ENCODE measurements at places on chromosomes 2 and 18. TPM values are rescaled to one million over a fixed set of nuclear protein-coding genes. Genes with fewer than 3 reads are reported as not detected.

ALPG gene
- total RNA-seq: not detected

DNA sequence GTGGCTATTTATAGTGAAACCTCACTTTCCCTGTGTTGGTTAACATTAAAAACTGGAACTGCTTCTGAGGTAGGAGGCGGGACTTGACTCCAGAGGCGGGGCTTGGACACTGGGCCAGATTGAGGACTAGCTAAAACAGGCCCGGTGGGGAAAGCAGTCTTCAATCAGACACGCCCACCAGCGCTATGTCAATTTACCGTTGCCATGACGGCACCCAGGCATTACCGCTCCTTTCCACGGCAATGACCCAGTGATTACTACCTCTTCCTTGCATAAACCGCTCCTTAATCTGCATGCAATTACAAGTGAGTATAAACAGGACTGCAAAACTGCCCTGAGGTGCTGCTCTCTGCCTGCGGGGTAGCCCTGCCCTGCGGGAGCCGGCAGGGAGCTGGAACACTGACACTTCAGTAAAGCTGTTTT, 35.3 kb downstream of the LRRFIP1 start:
- peak; percentile 93 for DNase-seq

DNA sequence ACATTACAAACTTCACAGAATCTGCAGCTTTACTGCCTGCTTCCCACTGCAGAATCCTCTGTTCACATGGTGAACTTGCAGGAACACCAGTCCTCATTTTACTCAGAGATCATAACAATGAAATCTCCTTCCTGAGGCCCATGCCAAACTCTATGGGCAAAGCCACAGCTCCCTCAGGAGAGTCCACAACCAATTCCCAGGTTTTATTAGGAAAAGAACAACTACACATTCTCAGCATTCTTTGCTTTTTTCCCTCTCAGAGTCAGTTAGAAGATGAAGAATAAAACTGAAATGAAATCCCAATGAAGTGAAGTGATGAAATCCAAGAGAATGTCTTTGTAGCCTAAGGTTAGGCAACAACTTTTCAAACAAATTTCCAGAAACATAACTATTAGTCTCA, 233.7 kb downstream of the DSEL start:
- DNase-seq: no peak

DNA sequence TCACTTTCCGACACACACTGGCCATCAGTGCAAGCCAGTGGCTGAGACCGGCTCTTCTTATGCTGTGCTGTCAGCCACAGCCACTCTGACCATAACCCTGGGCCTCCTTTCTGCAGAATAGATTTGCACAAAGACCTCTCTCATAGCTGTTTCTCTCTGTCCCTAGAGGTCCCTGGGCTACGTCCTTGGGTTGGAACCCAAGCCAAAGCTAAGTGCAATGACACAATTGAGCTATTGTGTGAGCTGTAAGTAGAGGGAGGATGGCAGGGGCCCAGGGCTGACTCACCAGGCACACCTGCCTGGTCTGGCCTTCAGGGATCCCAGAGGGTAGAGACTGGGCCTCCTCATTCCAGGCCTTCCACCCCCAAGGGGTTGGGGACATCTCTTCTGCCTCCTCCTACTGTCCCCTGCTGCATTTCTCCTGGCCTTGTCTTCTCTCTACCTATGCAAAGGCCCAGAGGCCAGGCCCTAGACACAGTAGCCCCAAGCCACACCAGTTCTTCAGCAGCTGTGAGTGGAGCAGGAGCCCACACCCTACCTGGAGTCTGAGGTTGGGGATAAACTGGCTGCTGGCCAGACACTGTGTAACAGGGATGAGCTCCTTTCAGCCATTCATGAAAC, 174.6 kb downstream of the NCK2 start:
- peak; percentile 79 for DNase-seq

DNA sequence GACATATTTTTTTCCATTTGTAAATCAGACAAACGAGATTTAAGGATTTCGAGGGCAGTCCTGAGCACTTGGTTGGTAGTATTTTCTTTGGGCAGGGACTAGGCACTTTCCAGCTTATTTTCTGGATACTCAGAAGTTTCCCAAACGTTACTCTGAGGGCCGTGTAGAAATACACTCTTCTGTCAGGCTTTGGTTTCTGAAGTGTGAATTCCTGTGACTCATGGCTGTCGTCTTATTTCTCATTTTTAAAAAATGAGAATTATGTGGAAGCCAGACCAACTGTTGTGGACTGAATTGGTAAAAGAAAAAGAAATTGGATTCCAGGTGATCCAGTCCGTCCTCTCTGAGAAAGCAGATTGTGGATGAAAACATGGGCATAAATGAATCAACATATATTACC, 658.6 kb upstream of the FANCL start:
- no peak for DNase-seq

DNA sequence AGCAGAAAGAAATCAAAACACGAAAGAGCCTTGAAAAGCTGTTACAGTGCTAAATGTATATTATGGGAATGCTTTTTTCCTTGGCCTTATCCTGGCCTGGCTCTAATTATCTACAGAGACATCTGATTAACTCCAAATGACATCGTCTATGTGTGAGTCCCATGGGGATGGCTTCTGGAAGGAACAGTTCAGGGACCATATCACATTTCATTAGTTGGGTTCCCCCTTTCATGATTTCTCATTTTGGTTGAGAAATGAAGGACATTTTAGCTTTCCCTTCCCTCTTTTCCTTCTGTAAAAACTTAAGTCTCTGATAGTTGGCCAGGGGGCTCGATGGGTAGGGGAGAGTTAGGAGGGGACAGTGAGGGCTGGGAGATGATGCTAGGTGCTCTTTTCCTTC, 116.7 kb downstream of the PRKCE start:
- DNase-seq: no peak

DNA sequence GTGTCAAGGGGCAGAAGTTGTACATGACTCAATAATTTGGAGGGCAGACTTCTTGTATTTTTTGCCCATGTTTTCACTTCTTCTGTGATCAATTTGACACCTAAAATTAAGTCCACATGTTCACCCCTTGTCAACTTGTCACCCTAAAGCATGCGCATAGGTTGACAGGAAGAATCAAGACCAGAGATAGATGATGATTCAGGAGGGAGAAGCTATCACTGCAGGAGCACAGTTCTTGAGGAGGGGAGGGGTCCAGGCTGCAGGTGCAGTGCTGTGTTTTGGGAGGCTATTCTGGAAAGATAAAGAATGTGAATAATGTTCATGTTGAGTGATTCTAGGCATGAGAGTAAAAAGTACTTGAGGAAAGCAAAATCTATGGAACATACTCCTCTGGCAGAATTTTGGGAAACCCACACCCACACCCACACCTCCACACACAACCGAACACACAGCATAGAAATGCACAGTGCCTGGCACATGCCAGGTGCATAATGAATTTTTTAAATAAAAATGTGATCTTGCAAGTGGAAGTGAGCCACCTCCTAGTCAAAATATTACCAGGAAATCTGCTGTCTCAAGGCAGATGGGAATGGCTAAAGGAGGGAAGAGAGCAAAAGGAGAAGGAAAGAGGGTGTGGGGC, 249.2 kb upstream of the MEX3C start:
- no peak for DNase-seq

DNA sequence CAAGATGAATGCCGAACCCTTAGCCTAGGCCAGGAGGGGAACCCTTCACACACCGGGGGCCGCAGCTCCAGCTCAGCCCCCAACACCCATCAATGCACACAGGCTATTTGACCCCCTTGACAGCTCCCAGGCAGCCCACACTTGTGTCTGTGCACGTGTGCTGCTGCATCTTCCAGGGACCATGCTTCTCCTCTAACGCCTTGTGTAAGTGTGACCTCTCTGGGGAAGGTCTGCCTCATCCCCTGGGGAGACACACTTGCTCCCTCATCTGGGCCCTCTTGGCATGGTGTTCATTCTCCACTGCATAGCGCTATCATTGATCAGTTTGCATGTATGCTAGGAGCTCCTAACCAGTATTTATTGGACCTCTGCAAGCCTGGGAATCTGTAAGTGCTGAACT, 120.0 kb upstream of the FHL2 start:
- DNase-seq: no peak

BOLL gene
- not detected for total RNA-seq

DNA sequence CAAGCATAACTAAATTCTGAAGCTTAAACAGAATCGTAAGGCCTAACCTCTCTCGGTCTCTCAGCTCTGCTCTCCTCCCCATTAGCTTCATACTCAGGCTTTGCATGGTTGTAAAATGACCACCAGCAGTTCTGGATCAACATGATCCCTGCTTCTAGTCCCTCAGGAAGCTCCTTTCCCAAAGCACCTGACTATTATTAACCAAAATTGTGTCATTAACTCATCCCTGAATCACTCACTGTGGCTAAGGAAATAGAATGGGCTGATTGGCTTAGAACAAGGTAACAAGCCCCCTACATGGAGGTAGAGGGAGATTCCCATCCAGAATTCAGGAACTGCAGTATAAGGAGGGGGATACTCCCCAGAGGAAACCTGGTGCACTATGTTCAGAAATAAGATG, 448.3 kb downstream of the ARHGAP15 start:
- no peak for DNase-seq

GRCh38 chr2:190215620-190216019, 104.0 kb downstream of the HIBCH start:
- DNase-seq: no peak

- DNase-seq: no peak
Observed at GRCh38 chr2:195395362-195395761, 261.7 kb upstream of the SLC39A10 start.

DNA sequence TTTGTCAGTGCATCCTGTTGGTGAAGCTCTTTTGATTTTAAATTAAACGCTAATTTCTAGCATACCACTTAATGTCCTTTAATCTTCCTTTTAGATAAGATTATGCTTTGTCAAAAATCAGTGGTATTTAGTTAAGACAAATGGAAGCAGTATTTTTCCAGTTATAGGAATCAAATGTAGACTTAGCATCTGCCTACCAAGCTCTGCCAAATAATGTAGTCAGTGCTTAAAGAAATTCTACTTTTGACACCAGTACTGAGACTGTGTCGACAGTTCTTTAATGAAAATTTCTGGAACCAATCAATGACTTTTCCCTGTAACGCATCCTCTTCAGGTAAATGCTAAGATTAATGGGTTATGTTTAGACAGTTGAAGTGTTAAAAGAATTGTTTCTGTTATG, 803.3 kb upstream of the FAM98A start:
- no peak for DNase-seq

DNA sequence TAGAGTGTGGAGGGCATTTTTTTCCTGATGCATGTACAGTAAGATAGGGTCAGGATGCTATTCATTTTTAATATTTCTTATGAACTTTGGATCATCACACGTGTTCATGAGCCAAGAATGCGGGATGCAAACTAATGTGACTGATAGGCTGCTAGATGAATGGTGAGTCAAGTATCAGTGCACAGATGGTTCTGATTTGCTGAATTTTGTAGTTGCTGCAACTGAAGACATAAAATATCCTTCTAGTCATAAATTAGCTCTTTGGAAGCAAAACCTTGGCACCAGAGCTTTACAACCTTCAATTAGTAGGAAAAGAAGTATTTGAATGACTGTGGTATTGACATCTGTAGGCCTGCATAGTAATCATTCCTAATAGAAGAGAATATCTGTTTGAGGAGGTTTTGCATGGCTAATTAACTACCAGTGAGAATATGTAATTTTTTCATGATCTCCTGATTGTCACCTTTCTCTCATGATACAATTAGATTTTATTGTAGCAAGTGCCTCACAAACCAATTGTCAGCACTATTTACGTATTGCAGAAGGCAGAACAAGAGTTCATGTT, 94.0 kb downstream of the VRK2 start:
- no peak for DNase-seq

GRCh38 chr18:24593886-24594285, 133.4 kb downstream of the HRH4 start:
- DNase-seq: no peak

DNA sequence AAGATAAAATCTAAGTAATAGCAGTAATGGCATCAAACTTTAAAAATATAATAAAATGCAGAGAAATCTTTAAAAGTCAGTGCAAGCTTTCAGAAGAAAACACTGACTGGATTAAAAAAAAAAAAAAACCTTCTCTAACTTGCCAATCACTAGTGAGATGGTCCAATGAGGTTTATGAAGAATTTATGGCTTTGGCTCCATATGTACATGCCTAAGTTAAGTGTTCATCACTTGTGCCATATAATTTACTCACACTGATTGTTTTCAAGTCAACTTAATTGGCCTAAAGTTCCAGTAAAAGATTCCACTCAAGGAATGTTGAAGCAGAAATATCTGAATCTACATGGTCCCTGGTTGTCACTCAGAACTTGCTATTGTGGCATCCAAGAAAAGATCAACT, 40.7 kb upstream of the RAB27B start:
- no peak for DNase-seq

GRCh38 chr2:147033044-147033443, 811.8 kb upstream of the ACVR2A start:
- DNase-seq: no peak

GRCh38 chr18:71252351-71252865, 963.6 kb downstream of the SOCS6 start:
- no peak for DNase-seq

GRCh38 chr2:207188626-207189419, 23.1 kb upstream of the KLF7 start:
- DNase-seq: no peak

FIGN gene
- 16.7 TPM for total RNA-seq

DNA sequence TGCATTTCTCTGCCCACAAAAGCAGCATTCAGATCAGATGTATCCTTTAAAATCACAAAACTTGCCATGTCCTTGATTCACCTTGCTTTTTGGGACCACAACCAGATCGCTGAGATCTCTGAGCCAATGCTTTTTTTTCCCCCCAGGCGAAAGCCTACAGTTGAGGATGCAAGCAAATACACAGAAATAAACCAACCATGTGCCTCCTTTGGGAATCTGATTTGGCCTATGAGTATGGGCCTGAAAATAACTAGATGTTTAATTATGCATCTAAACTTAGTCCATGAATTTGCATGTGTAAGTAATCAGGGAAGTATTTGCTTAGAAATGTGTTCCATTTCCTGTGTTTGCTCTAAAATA, 49.7 kb upstream of the CDC42EP3 start:
- no peak for DNase-seq

DNA sequence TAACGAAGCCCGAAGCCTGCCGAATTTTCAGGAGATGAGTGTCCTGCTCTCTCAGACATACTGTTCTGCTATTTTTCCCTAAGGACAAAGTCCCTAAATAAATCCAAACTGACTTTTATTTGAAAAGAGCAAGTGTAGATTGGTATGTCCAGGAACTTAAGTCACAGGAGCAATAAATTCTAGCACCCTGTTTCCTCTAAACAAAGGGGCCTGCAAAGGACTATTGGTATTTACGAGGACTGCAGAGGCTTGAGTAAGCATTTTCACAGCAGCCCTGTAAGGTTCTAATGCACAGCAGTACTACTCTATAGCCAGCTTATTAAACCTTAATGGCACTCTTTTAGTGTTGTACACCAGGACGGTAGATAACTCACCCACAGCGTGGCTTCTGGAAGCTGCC, 740.3 kb downstream of the NRXN1 start:
- DNase-seq: no peak

DNA sequence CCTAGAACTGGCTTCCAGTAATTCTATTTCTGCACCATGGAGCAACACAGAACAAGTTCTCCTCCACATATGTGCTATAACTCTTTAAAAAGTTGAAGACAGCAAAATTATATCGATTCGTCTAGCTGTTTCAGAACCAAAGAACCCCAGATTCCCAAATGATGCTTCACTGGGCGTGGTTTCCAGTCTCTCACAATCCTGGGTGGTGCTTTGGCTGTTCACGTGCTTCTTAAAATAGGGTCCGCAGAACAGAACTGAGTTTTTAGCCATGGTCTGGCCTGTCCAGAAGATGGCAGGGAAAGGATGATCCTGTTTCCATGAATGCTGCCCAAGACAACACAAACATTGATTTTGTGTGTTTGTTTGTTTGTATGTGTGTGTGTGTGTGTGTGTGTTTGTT, 37.6 kb upstream of the PARD3B start:
- no peak for DNase-seq

Data from Right ventricle myocardium inferior (tissue), 1 donor.